ENCODE measurements at places on chromosomes 6 and 20. TPM values are rescaled to one million over a fixed set of nuclear protein-coding genes. Genes with fewer than 3 reads are reported as not detected.

DNA sequence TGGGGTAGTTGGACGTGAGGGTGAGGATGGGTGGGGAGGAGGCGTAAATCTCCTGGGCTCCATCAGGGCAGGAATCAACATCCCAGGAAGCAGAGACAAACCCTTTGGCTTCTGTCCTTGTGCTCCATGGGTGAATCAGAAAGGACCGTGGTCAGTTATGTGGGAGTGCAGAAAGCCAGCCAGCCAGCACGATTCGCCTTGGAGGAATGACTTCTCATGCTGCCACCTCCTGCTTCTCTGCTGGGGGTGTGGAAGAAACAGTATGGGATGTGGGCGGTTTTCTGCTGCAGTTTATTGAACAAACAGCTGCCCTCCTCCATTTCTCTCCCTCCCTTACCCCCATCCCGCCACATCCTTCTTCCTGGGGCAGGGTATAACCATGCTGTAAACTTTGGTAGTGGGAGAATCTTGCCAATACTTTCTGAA is 214.5 kb downstream of the SOX4 start:
- peak; percentile 46 for DNase-seq
- H3K4me1 ChIP-seq = peaks cover 4% of the 10 kb centered on the region
- peak overlapping the region; percentile 75 for H3K27ac ChIP-seq

- no peaks in the 10 kb centered on the region for H3K27me3 ChIP-seq
- no peak for DNase-seq
- no peaks in the 10 kb centered on the region for H3K4me1 ChIP-seq
- no peak overlapping the region for H3K27ac ChIP-seq
- H3K4me3 ChIP-seq = no peak overlapping the region
These were observed 1063.3 kb upstream of the CITED2 start for GRCh38 chr6:140437619-140438345.

- H3K4me3 ChIP-seq = no peak overlapping the region
- H3K36me3 ChIP-seq = no peaks in the 10 kb centered on the region
- no peak overlapping the region for H3K27ac ChIP-seq
- no peaks in the 10 kb centered on the region for H3K27me3 ChIP-seq
- H3K4me1 ChIP-seq = no peaks in the 10 kb centered on the region
These were observed 20.8 kb downstream of the DUSP22 start for GRCh38 chr6:313087-313486.

DNA sequence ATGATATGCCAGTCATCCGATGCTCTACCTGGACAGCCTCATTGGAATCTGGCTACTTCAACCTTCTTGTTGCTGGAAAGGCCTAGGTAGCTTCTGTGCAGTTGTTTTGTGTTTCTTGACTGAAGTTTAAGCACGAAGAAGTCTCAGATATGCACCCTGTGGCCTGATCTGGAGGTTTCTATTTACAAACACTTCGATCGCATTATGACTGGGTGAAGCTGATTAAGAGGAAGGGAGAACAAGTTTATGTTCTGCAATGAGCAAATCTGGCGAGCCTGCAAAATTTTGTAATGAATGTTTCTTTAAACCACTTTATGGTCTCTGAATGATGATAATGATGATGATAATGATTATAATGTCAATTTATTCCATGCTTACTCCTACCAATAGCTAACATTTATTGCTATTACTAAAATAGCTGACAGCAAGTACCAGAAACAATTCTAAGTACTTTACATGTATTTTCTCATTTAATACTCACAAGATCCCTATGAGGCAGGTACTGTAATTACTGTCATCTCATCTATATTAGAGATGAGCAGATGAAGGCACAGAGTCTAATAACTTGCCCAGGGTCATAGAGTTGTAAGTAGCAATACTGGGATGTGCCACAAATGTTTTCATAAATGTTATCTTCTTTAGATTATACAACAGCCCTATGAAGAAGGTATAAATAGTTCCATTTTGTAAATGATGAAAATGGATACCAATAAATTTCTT is 126.1 kb upstream of the UST start:
- no peaks in the 10 kb centered on the region for H3K36me3 ChIP-seq
- no peaks in the 10 kb centered on the region for H3K4me1 ChIP-seq
- H3K4me3 ChIP-seq = no peak overlapping the region
- no peak overlapping the region for H3K27ac ChIP-seq
- no peaks in the 10 kb centered on the region for H3K27me3 ChIP-seq

Gene ESF1
- 17.5 TPM for total RNA-seq

DNA sequence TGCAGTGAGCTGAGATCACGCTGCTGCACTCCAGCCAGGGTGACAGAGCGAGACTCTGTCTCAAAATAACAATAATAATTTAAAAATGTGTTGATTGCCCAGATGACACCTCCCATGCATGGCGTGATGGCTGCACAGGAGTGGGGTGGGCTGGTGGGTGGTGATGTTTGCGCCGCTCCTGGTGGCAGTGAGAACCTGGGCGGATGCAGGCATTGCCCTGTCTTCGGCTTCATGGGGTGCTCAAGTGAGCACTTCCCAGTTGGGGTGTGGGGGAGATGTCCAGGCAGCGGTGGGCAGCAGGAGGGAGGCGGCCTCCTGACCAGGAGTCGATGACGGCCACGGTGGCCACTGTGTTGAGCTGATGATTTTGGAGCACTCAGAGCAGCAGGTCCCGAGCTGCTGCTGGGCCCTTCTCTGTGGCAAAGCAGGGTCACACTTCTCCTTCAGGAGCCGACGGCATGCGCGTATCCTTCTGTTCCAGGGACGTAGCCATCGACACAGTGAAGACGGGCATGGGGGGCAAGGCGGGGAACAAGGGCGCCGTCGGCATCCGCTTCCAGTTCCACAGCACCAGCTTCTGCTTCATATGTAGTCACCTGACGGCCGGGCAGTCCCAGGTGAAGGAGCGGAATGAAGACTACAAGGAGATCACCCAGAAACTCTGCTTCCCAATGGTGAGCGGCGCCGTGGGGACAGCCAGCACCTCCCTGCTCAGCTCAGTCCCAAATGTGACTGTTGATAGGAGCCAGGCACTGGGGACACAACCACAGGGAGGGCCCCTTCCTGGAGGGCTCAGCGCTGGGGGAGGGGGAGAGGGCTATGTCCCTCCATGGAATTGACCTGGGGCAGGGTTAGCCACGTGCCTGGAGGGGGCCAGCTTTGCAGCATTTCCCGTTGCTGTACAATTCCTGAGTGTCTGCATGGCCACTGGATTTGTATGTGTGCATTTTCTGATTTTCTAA is 89.7 kb downstream of the SYNJ2 start:
- H3K36me3 ChIP-seq = no peaks in the 10 kb centered on the region
- H3K4me1 ChIP-seq = no peaks in the 10 kb centered on the region
- H3K27ac ChIP-seq = peak overlapping the region; percentile 26
- H3K4me3 ChIP-seq = no peak overlapping the region
- no peaks in the 10 kb centered on the region for H3K27me3 ChIP-seq
- no peak for DNase-seq
